SK-N-MC (cell line): ENCODE measurements at places on chromosomes 6 and 20.

GRCh38 chr6:31585491-31585890 is 586 bp upstream of the LST1 start:
- no peak for DNase-seq

- no peak for DNase-seq
These were observed 148.4 kb upstream of the RIMS1 start for GRCh38 chr6:71737953-71738352.

DNA sequence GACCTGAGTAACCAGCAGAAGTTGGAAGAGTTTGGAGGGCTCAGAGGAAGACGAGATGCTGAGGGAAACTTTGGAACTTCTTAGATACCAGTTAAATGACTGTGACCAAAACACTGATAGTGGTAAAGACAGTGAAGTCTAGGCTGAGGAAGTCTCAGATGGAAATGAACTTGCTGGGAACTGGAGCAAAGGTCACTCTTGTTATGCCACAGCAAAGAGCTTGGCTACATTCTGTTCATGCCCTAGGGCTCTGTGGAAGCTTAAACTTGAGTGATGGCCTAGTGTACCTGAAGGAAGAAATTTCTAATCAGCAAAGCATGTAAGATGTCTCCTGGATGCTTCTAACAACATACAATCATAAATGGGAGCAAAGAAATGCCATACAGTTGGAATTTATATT is 24.7 kb downstream of the WDR27 start:
- no peak for DNase-seq

- DNase-seq = no peak
These were observed 15.3 kb downstream of the ANKRD60 start for GRCh38 chr20:58213121-58213520.

DNA sequence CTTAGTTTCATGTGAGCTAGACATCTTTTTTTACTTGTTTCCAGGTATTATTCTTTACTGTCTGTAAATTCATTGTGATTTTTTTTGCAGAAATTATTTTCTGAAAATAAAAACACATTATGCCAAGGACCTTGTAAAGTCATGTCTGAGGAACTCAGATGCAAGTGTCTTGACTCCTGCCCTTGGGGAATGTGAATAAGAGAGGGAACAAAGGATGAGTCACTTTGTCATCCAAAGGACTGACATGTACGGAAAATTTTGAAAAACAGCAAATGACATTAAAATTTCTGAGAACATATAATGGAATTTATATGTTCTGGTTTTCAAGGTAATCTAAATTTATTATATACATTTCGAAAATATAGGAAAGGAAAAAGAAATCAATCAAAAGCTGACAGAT is 660.4 kb downstream of the CD109 start:
- no peak for DNase-seq
